CD4-positive, alpha-beta T cell treated with Interleukin-4 for 4 hours (primary cell): ENCODE measurements at places on chromosomes 7 and 10.

DNA sequence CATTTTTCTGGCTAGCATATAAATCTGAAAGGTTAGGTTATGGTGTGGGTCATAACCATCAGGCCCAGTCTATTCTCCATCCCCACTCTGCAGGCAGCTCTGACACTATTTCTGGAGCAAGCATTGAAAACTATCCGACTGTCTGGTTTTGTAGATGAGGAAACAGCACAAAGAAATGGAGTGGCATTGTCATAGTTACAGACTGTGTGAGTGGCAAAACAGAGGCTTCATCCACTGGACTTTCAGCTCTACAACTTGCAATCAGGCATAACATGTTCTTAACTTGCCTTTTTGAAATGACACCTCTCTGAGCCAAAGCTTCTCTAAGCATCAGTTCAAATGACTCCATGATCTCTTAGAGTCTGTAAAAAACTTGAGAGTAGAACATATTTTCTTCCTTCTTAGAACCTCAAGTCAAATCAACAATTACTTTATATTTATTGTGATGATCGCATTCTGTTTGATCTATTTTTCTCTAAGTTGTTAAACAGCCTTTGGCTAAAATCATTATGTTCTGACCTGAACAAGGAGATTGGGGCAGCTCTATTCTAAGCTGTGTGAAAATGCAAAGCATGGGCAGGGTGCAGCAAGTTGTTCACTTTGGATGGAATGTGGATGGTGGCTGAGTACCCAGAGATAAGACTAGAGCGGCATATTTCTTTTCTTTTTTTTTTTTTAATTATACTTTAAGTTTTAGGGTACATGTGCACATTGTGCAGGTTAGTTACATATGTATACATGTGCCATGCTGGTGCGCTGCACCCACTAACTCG is 68.5 kb downstream of the LRRC4 start:
- DNase-seq: no peak

- no peak for DNase-seq
Measured at GRCh38 chr7:101088069-101088425, 2.8 kb downstream of the TRIM56 start.

DNA sequence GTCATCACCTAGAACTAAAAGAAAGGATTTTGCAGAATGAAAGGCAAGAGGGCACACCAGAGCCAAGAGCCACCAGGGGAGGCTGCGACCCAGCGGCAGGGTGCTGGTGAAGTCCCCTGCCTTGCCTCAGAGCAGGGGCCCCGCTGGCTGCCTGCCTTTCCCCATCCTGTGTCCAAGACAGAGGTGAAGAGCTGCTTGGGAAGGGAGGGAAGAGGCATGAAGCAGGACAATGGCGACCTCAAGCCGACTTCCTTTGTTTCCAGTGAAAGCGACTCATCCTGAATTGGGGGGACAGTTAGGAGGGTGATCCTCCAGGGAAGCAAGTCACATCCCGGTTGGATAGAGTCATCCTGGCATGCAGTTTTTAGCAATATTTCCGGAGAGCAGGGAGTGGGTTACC is 255.5 kb upstream of the YAE1 start:
- no peak for DNase-seq

DNA sequence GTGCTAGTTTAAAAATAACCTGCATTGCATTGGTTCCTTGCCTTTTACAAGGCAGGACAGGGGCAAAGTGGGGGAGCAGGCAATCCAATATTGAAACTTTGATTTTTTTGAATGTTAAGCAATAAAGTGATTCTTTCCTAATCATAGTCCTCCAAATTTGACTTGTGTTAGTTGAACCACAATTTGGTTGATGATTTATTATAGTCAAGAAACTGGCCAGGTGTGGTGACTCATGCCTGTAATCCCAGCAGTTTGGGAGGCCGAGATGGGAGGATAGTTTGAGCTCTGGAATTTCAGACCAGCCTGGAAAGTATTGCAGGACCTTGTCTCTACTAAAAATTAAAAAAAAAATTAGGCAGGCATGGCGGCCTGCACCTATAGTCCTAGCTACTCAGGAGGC is 27.9 kb upstream of the ABLIM1 start:
- DNase-seq: no peak

- DNase-seq: no peak
Measured at GRCh38 chr7:26213807-26214515, 12.4 kb downstream of the CBX3 start.

DNA sequence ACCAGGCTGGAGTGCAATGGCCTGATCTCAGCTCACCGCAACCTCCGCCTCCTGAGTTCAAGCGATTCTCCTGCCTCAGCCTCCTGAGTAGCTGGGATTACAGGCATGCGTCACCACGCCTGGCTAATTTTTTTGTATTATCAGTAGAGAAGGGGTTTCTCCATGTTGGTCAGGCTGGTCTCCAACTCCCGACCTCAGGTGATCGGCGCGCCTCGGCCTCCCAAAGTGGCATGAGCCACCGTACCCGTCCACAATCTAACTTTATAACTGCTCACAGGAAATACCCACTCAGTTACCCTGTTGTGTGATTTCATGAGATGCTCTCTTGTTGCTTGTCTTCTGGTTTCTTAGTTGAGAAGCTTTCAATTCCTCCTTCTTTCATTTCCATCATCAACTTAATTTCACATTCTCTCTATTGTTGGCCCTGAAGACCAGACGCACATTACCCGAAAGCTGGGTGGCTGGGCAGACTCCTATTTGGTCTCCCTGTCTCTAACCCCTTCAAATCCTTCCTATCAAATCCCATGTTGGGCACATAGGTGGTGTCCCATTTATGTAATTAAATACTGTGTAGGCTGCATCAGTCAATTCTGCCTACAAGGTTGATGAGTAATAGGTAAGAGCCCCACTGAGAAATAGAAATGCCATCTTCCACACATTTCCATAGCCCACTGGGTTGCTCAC is 1.1 kb upstream of the GSTO2 start:
- no peak for DNase-seq

- DNase-seq: no peak
Measured at GRCh38 chr7:38274486-38274885, 1.1 kb upstream of the TARP start.

DNA sequence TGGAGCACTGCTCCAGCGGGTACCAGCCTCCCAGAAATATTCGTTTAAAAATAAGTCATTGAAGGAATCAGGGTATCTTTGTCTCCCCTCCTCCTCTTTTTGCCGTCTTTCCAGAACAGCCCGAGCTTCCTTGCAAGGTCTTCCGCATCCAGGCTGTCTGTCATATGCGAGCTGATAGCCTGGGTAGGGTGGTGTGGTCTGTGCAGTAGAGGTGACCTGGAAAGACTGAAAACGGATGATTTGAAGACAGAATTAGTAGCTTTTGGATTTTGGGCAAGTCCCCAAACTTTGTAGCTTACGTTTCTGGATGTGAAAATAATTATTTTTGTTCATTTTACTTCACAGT is 480 bp downstream of the VPS50 start:
- no peak for DNase-seq

DNA sequence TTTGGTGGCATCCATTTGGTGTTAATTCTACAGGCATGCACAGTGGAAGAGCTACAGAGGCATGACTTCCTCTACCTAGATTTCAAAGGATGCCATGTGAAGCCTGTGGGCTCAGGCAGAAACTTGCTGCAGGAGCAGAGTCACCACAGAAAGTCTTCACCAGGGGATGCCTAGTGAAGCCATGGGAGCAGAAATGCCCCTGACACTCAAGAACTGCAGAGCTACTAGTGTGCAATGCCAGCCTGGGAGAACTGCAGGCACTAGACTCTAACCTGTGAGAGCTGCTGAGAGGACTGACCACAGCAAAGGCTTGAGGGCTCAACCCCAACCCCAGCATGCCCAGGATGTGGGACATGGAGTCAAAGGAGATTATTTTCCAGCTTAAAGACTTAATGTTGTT is 3.9 kb downstream of the OR9A2 start:
- no peak for DNase-seq

DNA sequence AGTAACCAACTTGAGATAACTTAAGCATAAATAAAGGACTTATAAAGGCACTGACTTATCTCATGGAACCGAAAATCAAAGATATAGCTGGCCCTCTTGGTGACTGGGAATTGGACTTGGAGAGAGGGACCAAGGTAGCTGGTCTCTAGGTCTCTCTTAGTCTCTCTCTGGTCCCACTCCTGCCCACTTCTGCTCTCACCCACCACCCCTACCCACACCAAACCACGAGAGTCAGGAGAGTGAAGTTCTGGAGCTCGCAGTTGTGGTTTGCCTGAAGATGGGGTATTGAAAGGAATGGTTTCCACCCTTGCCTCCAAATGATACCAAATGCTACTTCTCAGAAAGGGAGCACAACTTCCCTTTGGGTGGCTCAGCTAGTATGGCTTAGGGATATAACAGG is 216.3 kb downstream of the LRMDA start:
- no peak for DNase-seq

DNA sequence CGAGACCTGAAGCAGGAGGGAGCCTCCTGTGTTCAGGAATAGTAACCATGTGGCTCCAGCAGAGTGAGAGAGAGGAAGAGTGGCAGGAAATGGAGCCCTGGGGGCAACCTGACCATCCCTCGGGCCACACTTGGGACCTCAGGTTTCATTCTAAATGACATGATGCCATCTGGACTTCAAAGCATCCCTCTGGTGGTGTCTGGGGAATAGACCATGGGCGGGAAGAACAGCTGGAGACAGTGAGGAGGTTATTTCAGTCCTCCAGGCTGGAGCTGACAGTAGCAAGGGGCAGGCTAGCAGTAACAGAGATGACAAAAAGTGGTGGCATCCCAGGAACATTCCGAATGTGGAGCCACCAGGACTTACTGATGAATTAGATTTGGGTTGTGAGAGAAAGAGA is 44.8 kb downstream of the AKR1B1 start:
- DNase-seq: no peak

- DNase-seq: no peak
Measured at GRCh38 chr10:14838582-14839304, 637 bp downstream of the HSPA14 start.

DNA sequence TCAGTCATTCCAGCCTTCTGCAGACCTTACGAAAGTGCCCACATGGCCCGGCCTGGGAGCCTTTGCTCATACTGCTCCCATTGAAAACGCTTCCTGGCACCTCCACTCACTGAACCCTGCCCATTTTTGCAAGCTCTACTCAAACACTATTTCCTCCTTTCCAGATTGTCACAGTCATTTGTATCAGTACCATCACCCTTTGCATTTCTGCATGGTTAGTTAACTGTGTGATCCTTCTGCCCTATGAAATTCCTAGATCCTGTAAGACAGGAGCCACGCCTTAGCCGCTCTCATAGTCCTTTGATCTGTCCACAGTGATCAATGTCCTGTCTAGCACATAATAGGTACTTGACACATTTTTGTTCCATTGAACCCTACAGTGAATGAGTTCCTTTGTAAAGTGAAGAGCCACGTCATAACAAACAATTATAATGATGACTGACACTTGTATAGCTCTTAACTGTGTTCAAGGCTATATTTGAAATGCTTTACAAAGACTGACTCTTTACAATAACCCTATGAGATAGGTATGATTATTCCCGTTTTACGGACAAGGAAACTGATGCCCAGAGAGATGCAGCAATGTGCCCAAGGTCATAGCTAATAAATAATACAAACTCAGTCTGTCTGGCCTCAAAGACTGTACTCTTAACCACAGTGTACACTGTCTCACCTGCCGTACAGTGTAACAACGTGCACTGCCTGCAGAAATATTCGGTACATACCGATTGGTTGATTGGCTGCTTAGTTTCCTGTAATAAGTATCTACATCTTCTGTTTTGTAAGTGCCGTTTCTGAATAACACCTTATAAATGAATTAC is 16.6 kb upstream of the ITIH2 start:
- DNase-seq: no peak

- no peak for DNase-seq
Measured at GRCh38 chr10:1715821-1716220, 21.5 kb downstream of the ADARB2 start.

DNA sequence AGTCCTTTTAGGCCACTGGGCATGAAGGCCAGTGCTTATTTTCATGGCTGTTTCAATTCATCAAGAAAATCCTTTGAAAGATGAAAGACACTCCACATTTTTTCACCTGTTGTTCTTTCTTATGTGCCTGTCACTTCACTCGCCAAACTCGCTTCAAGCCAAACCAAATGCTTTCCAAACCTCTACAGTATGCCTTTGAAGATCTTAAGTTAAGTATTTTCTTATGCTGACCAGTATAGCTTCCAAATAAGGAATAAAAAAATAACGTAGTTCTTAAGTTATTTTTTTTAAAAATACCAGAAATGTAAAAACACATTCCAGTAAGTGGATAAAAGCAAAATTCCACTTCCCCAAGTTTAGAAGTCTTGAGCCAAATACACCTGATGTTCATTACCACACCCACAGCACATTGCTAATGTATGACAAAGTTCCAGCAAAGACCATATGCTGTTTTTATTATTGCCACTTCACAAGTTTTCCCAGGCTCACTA is 186.1 kb downstream of the MTERF1 start:
- no peak for DNase-seq

DNA sequence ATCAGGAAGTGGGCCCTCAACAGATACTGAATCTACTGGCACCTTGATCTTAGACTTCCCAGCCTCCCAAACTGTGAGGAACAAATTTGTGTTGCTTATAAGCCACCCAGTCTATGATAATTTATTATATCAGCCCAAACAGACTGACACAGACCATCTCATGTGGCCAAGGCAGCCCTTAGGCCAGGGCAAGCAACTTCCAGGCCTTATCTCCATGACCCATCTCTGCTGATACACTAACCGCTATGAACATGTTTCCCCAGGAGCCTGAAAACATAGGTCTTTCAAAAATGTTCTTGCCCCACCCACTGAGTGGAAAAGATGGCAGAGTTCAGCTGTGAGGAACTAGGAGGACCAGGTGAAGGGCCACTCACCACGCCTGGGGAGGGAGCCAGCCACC is 3.2 kb upstream of the BLOC1S2 start:
- no peak for DNase-seq

GRCh38 chr10:43375401-43376020 is 4.1 kb downstream of the FXYD4 start:
- no peak for DNase-seq

- no peak for DNase-seq
Measured at GRCh38 chr10:70234668-70235447, 1.6 kb upstream of the PPA1 start.

- DNase-seq: no peak
Measured at GRCh38 chr10:59517996-59518395, 155.6 kb upstream of the FAM13C start.

DNA sequence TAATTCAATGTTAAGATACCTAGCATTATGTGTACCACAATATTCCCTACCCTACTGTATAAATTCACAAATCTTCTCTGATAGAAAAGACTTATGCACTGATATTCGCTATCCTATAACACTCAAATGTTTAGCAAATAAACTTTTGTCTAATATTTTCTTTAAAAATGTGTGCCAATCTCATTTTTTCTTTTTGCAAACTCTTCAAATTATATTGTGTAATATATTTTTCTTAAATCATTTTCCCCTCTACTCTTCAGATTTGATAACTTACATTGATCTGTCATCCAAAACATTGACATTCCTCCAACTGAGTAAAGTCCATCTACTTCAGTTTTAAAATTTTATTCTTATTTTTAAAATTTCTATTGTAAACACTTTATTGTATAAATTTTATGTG is 240.2 kb upstream of the CNTNAP2 start:
- no peak for DNase-seq
